ENCODE measurements at places on chromosomes 4 and X.

DNA sequence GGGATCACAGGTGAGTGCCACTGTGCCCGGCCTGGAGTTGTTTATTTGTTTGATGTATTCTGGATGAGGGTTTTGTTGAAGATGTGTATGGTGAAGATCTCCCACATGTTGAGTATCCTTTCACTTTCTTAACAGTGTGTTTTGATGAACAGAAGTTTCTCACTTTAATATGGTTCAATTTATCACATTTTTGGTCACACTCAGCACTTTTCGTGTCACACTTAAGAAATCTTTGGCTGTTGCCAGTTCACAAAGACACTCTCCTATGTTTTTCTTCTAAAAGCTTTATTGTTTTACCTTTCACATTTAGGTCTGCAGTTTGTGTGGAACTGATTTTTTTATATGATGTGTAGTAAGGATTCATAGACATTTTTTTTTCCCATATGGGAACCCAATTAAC, 16.6 kb upstream of the ZNF185 start:
- DNase-seq, result no peak

DNA sequence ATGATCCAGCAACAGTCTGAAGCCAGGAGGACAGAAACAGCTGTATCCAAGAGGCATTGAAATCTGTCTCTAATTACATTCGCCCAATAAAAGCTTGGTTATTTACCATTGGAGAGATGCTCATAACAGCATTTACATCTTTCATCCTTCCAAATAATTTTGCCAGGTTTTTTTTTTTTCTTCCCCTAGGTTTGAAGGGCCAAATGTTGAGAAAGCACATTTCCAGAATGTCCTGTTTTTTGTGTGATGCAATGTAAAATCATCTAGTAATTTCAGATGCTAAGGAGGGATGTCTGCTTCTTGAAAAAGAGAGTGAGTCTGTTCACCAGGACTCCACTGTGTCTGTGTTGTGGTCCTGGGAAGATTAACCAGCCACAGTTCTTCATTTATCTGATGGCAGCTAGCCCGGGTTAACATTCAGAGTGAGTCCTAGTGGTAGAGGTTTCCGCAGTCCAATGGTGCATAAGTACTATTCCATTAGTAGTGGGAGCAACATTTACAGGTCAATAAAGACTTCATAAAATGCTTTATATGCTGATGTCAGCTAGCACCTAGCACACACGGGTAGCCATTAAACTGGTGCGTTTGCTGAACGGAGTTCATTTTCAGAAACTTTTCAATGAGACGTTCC, 406.8 kb downstream of the STIM2 start:
- no peak for DNase-seq

DNA sequence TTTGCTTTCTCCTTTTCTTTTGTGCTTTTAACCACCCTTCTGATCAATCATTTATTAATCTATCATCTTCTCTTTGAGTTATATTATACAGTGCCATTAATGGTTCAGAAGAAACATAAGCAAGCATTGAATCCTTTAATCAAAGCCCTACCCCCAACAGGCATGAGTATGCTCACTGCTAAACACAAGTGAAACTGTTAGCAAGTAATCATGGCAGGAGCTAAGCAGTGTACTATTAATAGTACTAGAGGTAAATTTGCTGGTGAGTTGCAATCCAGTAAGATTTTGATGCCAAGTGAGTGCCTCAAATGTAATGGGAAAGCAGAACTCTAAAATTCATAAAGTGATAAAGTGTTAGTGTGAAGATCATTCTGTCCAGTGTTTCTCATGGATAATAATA, 57.2 kb downstream of the FNIP2 start:
- no peak for DNase-seq

- DNase-seq, result no peak
Measured at GRCh38 chrX:136659174-136659573, 11.2 kb downstream of the CD40LG start.

GRCh38 chrX:83509254-83509801, 1.2 kb downstream of the POU3F4 start:
- no peak for DNase-seq

GRCh38 chr4:174358829-174359228, 75.1 kb downstream of the CEP44 start:
- no peak for DNase-seq

- DNase-seq, result no peak
Measured at GRCh38 chr4:157075811-157076577, at the start of gene GLRB. TSS of gene GLRB (plus strand) at chr4:157076150. CDS start at chr4:157078025, 1,875 bp downstream.

All from T-helper 9 cell (primary cell).